Activated T-cell treated with anti-CD3 and anti-CD28 coated beads for 4 hours (primary cell): ENCODE measurements at places on chromosomes 7 and 10.

GRCh38 chr7:130996833-130997231, 262.8 kb upstream of the KLF14 start:
- no peak for DNase-seq

DNA sequence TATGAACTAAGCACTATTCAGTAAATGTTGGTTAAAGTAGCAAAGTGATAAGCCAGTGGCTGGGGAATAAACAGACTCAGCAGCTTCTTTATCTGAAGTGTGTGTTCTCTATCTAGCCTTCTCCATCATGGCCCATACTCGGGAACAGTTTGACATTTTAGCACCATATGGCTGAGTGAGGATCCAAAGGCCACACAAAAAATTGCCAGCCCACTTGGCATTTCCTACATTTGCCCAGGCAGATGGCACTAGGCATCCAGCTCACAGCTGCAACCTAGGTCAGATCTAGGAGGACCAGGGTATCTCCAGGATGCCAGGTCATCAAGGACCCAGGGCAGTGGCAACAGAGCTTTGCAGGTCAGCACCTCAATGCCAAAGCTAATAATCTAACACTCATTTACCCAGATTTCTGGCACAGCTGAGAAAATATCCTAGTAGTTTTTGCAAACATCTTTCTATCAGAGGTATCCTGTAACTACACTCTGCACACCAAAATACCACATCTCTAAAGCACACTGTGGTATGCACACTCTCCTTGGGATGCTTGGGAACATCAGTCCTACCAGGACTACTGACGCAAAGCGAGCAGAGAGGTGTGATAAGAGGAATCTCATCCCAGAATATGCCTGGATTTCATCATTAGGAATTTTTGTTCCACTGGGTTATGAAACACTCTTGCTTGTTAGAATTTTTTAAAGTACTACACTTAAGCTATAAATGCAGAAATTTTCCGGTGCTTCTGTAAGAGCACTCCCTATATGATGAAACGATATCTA, 61.7 kb downstream of the DOCK4 start:
- no peak for DNase-seq

GRCh38 chr7:29359482-29360093, 165.0 kb downstream of the CHN2 start:
- DNase-seq = no peak

DNA sequence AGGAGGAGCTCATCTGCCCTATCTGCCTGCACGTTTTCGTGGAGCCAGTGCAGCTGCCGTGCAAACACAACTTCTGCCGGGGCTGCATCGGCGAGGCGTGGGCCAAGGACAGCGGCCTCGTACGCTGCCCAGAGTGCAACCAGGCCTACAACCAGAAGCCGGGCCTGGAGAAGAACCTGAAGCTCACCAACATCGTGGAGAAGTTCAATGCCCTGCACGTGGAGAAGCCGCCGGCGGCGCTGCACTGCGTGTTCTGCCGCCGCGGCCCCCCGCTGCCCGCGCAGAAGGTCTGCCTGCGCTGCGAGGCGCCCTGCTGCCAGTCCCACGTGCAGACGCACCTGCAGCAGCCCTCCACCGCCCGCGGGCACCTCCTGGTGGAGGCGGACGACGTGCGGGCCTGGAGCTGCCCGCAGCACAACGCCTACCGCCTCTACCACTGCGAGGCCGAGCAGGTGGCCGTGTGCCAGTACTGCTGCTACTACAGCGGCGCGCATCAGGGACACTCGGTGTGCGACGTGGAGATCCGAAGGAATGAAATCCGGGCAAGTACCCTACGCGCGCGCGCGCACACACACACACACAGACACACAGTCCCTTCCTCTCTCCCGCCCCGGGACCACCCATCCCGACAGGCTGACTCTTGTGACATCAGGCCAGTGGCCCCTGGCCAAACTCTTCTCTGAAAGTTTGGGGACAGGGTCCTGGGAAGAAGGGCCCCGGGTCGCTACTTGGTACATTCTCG, 538 bp downstream of the TRIM8 start:
- DNase-seq = peak; percentile 61

GRCh38 chr7:155758348-155758747, 53.9 kb downstream of the SHH start:
- no peak for DNase-seq

GRCh38 chr10:88507826-88508453, 75.2 kb downstream of the RNLS start:
- no peak for DNase-seq

DNA sequence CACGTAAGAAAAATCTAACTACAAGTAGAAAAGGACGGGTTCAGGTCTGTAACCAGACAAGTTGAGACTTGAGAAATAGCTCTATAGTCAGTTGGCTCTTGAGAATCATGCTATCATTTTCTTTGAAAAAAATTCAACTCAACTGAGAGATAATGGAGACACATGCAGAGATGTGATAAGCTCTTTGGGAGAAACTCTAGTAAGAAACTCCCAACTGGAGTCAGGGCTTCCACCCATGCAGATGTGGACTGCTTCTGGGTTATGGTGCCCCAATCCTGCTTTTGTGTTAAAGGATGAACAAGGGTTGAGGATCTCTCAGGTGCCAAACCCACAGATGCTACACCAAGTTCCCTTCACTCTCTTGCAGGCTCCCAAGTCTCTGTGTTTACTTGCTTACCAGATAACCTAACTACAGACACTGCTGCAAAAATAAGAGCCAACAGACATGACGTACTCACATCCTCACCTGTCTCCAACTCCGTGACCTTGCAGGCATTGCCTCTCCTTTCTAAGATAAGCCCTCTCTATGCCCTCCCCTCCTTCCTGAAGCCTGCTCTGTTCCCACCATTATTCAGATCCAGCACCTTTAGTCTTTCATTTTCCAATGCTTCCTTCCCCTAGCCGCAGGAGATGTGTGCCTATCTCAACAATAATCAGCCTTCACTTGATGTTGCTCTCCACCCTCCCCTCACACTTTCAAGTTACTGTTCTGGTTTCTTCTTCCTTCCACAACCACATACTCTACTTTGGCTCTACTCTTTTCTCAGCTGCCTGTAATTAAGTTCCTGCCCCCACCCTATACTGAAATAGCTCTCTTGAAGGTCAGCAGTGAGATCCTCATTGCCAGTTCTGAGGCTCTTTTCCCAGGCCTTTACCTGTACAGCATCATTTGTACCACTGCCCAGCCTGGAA, 130.0 kb downstream of the ICA1 start:
- no peak for DNase-seq

- no peak for DNase-seq
Observed at GRCh38 chr10:11465406-11465805, 146.0 kb downstream of the USP6NL start.

DNA sequence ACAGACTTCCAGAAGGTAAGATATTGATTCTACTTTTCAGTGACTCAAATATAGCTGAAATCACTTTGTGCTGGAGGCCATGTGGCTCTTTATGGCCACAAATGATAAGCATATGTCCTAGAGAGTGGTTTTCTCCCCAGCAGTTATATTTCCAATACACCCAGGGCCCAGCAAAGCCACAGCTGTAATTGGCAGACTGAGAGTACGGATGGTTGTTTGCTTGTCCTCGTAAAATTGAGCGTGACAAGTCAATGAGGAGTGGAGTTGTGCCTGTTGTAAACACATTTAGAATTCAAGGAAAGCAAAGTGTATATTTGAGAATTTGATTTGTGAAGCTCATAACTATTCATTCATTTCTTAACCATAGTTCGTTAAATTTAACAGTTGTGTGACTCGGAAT, 201.8 kb downstream of the LHFPL3 start:
- no peak for DNase-seq

- no peak for DNase-seq
Observed at GRCh38 chr7:102096012-102096332, 190.7 kb upstream of the SH2B2 start.

GRCh38 chr10:6491841-6492609, 88.1 kb downstream of the PRKCQ start:
- DNase-seq = no peak

GRCh38 chr10:112332022-112332421, 41.9 kb upstream of the ACSL5 start:
- DNase-seq = no peak

DNA sequence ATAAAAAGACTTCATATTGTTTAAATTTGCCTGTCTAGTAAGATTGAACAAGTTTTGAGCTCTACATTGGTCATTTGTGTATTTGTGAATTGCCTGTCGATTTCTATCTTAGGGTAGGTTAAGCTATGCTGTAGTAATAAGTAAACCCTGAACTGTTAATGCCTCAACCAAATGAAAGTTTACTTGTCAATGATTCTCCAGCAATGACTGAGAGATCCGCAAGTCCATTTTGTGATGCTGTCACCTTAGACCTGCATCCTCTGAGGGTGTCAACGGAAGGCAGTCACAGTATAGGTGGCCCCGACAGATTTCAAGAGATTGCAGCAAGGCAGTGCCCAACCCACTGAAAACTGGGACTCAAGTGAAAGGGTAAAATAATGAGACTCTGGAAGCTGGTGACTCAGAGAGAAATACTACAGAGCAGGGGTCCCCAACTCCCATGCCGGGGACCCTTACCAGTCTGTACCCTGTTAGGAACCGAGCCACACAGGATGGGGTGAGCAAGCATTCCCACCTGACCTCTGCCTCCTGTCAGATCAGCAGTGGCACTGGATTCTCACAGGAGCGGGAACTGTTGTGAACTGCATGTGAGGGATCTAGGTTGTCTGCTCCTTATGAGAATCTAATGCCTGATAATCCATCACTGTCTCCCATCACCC, 10.8 kb upstream of the PHYH start:
- no peak for DNase-seq

- no peak for DNase-seq
Observed at GRCh38 chr10:10526846-10527245, 490.8 kb upstream of the CELF2 start.

DNA sequence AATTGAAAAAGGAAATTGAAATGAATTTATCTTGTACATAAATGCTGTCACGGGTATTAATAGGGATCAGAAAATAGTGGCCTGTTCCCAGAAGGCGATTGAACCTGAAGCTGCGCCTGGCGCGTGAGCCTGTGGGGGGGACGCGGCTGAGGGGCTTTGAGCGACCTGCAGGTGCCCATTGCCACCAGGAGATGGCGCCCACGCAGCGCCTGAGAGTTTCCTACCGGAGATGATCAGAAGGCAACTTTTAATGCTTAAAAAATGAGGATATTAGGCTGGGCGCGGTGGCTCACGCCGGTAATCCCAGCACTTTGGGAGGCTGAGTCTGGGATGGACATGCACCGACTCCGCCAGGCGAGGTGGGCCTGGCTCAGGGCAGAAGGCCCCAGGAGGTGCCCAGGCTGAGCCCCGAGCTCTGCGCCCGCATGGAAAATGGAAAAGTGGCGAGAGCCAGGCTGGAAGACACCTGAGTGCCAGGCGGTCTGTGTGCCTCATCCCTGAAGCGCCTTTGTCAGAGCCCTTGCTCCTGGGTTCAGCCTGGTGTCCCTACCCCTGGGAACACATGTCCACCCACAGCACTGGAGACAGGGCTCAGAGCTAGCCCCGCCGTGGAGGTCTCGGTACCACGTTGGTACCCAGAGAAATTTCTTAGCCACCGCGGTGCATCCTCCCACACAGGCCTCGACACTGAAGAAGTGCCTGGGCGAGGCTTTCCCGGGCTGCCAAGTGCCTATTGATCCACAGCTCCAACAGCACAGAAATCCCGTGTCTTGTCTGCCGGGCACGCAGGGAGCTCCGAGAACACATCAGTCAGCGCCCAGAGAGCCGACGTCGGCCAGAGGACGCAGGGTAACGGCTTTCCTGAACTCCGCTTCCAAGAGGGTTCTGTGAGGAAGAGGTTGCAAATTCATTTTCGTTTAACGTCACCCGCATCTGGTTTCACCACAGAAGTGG, 117.4 kb downstream of the INPP5A start:
- DNase-seq = peak; percentile 21

GRCh38 chr10:35641676-35642034, 441 bp downstream of the FZD8 start:
- no peak for DNase-seq

DNA sequence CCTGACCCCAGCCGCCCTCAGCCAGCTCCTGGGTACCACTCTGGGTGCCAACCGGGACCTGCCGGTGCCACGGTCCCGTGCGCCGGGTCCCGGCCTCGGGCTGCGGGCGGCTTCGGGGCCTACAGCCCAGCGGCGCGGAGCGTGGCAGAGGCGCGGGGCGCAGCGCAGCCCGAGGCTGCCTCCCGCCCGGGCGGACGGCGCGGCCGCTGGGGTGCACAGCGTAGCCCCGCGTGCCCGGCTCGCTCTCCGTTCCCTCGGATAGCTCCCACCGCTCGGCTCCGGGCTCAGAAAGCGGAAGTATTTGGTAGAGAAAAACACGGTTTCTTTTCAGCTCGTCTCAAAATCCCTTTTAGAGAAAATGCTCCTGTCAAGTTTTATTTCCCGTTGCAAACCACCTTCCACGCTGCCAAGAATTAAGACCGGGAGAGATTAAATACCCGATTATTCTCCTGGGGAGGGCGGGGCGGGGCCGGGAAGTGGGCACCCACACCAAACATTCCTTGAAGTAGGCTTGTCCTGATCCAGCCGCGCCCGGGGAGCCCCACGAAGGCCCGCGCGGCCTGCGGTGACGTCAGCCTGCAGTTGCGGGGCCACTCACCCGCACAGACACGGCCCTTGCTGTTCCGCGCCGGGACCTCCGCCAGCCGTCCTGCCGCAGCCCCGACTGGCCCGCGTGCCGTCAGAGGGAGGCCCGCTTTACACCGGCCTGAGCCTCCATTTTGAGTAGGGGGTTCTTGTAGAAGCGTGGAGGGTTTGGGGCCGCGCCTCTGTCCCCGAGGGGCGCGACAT, 7.2 kb downstream of the HOXA13 start:
- DNase-seq = no peak

DNA sequence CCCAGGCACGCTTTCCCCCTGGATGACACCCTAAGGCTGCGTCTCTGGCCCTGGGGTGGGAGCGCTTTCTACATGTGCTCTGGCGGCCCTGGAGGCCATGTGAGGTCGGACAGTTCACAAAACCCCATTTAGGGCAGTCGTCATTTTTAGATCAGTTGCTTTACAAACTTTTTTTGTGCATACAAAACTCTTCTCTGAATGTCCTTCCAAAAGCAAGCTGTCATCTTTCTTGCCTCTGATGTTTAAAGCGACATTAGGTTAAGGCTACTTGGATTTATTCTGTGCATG, 5.9 kb downstream of the MAFK start:
- DNase-seq = no peak

GRCh38 chr10:126160571-126160970, 227.7 kb downstream of the ADAM12 start:
- DNase-seq = no peak

GRCh38 chr10:132678436-132679216, 107.3 kb downstream of the NKX6-2 start:
- DNase-seq = no peak

- DNase-seq = no peak
Observed at GRCh38 chr7:1666317-1666822, 3.7 kb upstream of the ELFN1 start.

GRCh38 chr7:66778201-66778600, 37.7 kb downstream of the RABGEF1 start:
- no peak for DNase-seq

DNA sequence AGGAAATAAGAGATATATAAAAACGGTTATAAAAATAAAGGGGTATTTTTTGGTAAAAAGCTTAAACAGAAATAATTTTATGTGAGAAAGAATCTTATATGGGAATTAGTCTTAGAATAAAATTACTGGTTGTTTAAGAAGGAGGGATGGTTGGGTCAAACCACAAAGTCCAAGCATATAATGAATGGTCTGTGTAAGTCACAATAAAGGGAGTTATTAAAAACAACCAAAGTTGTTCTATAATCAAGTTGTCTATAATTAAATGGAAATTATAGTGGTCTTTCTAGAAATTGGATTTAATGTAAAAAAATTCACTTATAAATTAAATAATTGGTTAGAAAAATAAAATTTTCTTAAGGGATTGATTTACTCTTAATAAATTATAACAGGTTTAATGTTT, 304.8 kb downstream of the POM121L12 start:
- no peak for DNase-seq
